ENCODE measurements at places on chromosomes 16 and 17. TPM values are rescaled to one million over a fixed set of nuclear protein-coding genes. Genes with fewer than 3 reads are reported as not detected.

DNA sequence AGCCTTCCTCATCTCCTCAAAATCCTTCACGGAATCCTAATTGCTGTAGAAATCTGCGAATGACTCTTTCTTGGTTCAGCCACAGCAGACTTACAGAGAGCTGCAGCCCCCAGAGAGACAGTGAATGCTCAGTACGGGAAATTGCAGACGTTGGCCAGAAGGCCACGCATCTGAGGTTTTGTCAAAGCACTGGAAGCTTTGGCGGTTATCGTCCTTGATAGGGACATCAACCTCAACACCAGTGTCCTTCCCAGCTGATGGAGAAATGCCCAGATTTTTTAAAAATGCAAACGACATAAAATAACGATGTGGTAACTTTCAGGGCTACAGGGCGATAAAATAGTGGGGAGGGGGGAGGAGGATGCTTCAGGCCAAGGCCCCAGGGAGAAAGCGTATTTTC lies 166.6 kb upstream of the CIBAR2 start:
- DNase-seq, result no peak

- no peak for DNase-seq
These were observed 26.3 kb downstream of the GINS2 start for GRCh38 chr16:85662482-85662812.

DNA sequence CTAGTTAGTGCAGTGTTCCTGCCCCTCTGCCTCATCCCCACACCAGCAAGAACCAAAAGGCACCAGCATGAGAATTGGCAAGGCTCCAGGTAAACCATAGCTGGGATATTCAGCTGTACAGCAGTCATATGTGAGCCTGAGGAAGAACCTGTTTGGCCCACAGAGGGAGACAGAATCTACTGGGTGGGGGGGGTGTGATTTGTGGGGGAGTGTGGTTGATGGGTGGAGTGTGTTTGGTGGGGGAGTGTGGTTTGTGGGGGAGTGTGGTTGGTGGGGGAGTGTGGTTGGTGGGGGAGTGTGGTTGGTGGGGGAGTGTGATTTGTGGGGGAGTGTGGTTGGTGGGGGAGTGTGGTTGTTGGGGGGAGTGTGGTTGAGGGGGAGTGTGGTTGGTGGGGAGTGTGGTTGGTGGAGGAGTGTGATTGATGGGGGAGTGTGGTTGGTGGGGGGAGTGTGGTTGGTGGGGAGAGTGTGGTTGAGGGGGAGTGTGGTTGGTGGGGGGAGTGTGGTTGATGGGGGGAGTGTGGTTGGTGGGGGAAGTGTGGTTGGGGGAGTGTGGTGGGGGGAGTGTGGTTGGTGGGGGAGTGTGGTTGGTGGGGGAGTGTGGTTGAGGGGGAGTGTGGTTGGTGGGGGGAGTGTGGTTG lies 19.5 kb downstream of the MINK1 start:
- no peak for DNase-seq

- no peak for DNase-seq
These were observed 4.5 kb downstream of the ZNF646 start for GRCh38 chr16:31078597-31079341.

DPEP2 gene
- 1.5 TPM for total RNA-seq

DNA sequence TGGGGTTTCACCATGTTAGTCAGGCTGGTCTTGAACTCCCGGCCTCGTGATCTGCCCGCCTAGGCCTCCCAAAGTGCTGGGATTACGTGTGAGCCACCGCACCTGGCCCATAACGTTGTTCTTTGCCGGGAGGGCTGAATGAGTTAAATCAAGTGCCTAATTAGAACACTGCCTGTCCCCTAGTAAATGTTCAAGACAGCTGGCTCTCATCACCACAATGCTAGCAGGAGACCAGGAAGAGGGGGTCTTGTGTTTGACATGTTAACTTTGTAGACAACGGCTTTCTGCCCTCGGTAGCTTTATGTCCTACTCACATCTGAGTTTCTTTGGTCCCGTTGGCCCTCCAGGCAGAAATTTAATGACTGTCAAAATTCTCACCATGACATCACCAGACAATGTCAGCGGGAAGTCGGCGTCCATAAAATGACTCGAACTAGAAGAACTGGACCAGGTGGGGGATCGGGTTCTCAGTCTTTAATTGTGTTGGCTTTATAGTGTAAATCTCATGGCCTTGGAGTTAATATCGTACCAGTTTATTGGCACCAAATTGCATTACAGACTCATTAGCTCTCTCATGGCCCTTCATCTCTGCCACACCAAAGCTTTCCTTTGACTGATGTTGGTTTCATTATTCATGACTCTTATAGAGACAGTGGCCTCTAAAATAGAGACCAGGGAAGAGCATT lies 11.4 kb upstream of the ITPRIPL2 start:
- no peak for DNase-seq

ACE gene
- total RNA-seq, result 56.7 TPM

SMYD4 gene
- 5.2 TPM for total RNA-seq

DNA sequence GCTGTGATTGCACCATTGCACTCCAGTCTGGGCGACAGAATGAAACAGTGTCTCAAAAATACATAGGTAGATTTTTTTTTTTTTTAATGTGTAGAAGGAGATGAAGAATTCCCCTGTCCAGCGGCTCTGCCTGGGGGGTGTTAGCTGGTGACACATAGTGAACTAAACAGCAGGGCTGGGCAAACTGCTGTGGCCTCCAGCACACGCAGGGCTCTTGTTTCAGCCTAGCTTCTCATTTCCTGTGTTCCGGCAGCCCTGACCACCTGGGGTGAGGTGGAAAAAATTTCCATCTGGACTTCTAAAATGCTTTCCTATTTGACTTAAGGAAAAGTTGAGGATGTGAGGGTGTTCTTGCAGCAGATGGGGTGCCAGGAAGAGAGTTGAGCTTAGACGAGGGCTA lies 33.3 kb upstream of the RGS9 start:
- DNase-seq, result no peak

- DNase-seq, result no peak
These were observed 23.6 kb downstream of the SCPEP1 start for GRCh38 chr17:57001541-57001940.

TEX14 gene
- 0.27 TPM for total RNA-seq

CTRL gene
- 1.6 TPM for total RNA-seq

GRCh38 chr17:50359998-50360461 lies 13.0 kb downstream of the MRPL27 start:
- no peak for DNase-seq

DNA sequence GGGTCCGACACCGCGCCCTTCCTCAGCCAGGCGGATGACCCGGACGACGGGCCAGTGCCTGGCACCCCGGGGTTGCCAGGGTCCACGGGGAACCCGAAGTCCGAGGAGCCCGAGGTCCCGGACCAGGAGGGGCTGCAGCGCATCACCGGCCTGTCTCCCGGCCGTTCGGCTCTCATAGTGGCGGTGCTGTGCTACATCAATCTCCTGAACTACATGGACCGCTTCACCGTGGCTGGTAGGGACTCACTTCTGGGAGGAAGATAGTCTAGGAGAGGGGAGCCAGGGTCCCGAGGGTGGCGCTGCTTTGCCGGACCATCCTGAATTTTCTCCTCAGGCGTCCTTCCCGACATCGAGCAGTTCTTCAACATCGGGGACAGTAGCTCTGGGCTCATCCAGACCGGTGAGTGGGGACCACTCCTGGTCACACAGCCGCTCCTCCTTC lies 601 bp downstream of the SPNS1 start:
- no peak for DNase-seq

DNA sequence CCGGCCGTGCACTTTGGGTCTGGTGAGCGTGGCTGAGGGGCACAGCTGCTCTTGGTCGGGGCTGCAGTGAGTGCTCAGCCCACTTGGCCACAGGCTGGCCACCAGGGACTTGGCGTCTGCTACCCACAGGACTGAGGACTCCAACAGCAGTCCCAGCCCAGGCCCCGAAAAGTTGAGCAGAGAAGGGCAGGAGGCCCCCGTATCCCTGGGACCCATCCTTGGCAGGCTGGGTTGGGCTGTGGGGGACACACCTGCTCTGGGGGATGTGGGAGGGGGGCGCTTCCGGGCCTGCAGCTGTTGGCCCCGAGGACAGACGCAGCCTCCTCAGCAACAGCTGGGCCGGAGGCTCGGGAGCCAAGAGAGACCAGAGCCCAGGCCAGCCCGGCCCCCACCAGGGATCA lies 19.4 kb upstream of the SSTR5 start:
- DNase-seq, result no peak

DNA sequence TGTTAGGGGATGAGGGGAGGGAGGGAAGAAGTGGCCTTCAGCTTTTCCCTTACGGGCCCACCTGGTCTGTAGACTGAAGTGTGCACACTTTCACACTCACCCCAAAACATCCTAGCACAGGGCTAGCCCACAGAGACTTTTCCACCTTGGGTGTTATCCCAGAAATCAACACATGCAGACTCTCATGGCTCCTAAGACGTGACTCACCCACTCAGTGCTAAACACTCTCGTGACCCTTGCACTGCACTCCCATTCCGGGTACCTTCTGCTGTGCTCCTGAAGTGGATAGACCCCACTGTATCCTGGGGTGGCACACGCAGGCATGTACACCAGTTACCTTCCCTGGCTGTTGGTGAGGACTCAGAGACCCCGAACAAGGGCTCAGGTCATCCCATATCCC lies 23.0 kb upstream of the ABCC3 start:
- DNase-seq, result no peak

HOXB1 gene
- total RNA-seq, result not detected

GRCh38 chr17:7328840-7329373 lies at the start of gene NEURL4:
NEURL4 (minus strand) TSS chr17:7329335; CDS start chr17:7329312, 23 bp downstream.
- no peak for DNase-seq

- DNase-seq, result no peak
These were observed 15.3 kb upstream of the NBR1 start for GRCh38 chr17:43155666-43156065.

GRCh38 chr17:39972271-39972670 lies 8.3 kb upstream of the PSMD3 start:
- DNase-seq, result no peak

CDH5 gene
- total RNA-seq, result 7.5 TPM

RTN4RL1 gene
- not detected for total RNA-seq

DNA sequence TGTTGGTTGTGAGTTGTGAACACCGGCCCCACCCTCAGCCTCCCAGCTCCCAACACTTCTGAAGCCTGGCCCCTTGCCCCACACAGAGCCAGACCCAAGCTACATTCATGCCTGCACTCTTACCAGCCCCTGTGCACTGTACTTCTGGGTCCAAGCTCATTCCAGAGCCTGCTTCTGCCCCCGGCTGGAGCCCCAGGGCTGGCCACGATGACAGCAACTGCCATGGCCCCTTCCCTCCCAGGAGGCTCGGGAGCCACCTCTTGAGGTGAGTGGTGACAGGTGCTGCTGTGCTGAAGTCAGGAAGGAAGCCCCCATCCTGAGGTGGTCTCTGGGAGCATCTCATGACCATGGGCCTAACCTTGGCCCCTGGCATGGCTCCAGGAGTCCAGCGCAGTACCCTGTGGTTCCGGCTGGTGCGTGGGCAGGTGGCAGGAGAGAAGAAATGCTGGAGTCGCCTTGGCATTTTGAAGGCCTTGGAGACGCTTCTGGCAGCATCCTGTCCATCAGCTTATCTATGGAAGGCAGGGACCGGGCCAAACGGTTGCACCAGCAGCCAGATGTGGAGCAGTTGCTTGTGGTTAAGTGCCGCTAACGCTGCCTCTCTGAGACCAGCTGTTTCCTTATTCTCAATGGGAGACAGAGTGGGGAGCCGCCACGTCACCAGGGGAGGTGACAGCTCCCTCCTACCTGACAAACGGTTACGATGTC lies 3.9 kb upstream of the CDT1 start:
- DNase-seq, result no peak

DNA sequence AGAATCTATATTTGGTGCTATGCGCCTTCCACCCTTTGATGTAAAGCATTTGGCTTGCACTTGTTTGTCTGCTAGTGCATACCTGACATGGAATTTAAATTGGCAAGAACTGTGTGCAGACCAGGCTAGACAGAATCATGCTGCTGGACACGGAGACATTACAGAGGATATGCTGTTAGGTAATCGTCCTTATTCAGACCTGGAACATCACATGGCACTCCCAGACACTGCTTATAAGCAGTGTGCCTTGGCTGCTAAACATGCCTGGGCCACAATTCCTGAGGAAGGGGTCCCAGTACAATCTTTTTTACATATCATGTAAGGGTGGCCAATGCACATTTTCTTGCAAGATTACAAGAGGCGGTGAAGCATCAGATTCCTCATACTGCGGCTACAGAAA lies 6.4 kb downstream of the CD300LD start:
- no peak for DNase-seq

GRCh38 chr16:58365623-58366022 lies 26.6 kb upstream of the GINS3 start:
- no peak for DNase-seq

TEDC2 gene
- total RNA-seq, result 1.4 TPM

DNA sequence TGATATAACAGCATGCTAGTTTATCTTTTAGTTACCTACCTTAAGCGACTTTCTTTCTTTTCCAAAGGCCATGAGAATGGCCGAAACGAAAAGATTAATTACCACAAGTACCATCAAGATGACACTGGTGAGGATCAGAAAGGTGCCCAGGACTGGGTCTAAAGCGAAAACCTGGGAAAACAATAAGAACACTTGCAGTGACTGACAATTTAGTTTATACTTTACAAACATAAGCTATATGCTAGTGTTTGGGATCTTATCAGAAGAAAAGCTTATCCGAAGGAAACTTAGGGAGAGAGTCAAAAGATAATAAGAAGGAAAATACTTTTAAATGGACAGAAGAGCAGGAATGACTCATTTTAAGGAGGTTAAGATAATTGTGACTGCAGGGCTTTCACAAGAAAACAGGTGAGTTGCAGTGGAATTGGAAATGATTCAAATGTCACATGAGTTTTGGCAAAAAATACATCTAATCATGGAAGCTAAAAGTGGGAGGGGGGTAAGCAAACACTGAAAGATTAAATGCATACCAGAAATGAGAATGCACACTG lies 34.8 kb downstream of the IST1 start:
- DNase-seq, result no peak

CD300LG gene
- 44.5 TPM for total RNA-seq

- no peak for DNase-seq
These were observed 8.9 kb upstream of the TCF25 start for GRCh38 chr16:89864527-89864820.

MTHFSD gene
- total RNA-seq, result 32.1 TPM

Data from transverse colon (tissue), 4 donors.